ENCODE measurements at places on chromosomes 3 and 15. TPM values are rescaled to one million over a fixed set of nuclear protein-coding genes. Genes with fewer than 3 reads are reported as not detected.

DNA sequence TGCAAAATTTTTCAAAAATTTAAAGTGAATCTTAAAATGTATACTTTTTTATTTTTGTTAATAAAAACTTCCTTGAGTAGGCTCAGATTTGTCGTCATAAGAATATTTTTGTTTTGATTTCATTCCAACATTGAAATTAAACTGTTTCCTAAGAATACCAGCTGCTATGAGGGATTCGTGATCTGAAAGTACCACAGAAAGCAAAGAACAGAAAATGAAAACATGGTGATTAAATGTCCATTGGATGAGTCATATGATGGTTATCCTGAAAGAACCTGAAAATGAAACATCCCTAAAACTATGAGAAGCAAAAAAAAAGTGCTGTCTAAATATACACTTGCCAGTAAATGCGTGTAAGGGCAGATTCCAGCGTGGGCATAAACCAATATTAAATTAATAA is 143.8 kb downstream of the GMNC start:
- H3K4me1 ChIP-seq = no peaks in the 10 kb centered on the region
- H3K27me3 ChIP-seq = peaks cover 2% of the 10 kb centered on the region
- H3K27ac ChIP-seq = no peak overlapping the region
- H3K36me3 ChIP-seq = no peaks in the 10 kb centered on the region
- no peak overlapping the region for H3K4me3 ChIP-seq

DNA sequence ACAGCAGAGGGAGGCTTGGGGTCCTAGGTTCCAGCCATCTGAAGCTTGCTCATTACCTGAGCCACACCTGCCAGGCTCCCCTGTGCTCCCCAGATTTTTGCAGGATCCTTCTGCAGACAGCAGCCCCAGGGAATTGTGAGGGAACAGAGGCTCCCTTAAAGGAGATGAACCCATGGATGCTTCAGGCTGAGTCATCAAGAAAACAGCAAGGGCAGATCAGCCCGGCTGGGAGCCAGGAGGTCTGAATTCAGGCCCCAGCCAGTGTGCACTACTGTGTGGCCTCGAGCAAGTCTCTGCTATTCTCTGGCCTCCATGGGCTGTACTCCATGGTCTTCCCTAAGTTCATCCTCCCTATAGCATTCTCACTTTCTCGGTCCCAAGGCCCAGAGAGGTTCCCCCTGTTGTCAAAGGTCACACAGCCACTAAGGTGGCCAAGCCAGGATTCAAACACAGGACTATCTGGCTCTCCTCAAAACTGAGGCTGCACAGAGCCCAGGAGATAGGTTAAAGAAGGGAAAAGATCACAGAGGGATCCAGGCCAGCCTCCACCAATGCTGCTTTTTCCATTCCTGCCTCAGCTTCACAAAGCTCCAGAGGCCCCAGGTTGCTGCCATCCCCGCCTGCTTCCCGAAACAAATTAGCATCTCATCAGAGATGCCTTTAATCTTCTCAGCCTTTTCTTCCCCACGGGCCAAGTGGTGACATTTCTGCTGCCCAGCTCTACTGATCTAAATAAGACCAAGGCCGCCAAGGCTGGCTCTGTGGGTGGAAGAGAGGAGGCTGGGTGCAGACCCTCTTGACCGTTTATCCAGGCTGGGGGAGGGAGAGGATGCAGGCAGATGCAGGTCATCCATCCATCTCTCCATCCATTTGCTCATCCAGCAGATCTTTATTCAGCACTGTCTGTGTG is 21.2 kb upstream of the GRIP2 start:
- DNase-seq = no peak
- H3K36me3 ChIP-seq = no peaks in the 10 kb centered on the region
- H3K27me3 ChIP-seq = peaks cover 2% of the 10 kb centered on the region
- H3K4me3 ChIP-seq = no peak overlapping the region

DNA sequence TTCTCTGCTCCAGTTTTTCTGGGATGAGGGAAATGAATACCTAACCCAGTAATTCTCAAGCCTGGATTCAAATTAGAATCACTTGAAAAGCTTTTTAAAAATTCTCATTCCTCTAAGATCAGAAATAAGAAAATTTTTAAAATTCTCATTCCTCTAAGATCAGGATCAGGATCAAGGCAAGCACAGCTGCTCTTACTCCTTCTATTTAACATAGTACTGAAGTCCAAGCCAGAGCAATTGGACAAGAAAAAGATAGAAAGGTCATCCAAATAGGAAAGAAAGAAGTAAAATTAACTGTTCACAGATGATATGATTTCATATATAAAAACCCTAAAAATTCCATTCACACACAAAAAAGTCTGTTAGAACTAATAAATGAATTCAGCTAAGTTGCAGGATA is 24.2 kb upstream of the CLRN1 start:
- no peak overlapping the region for H3K27ac ChIP-seq
- no peaks in the 10 kb centered on the region for H3K36me3 ChIP-seq
- no peaks in the 10 kb centered on the region for H3K4me1 ChIP-seq
- DNase-seq = no peak
- H3K27me3 ChIP-seq = peaks cover 6% of the 10 kb centered on the region
- no peak overlapping the region for H3K4me3 ChIP-seq

DNA sequence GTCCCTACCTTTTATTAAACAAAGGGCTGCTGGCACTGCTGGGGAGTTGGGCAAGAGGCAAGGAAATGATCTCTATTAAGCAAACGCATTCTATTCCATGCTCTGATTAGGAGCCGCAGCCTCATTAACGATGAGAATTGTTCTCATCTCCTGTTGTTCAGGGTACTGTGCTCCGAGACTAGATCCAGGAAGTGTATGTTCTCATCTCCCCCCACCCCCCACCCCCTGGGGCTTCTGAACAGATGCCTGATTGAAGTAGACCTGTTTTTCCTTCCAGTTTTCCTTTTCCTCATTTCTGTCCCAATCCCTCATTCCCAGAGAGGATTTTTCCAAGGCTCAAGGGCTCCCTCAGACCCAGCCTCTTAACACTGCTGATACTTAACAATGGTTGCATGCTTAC is 81.6 kb upstream of the FEZF2 start:
- H3K4me1 ChIP-seq = peaks cover 15% of the 10 kb centered on the region
- H3K27ac ChIP-seq = no peak overlapping the region
- no peak for DNase-seq
- no peak overlapping the region for H3K4me3 ChIP-seq
- H3K36me3 ChIP-seq = no peaks in the 10 kb centered on the region
- no peaks in the 10 kb centered on the region for H3K27me3 ChIP-seq

The TMCO5A gene
- not detected for total RNA-seq
